MM.1S (cell line): ENCODE measurements at places on chromosomes 6 and 20.

DNA sequence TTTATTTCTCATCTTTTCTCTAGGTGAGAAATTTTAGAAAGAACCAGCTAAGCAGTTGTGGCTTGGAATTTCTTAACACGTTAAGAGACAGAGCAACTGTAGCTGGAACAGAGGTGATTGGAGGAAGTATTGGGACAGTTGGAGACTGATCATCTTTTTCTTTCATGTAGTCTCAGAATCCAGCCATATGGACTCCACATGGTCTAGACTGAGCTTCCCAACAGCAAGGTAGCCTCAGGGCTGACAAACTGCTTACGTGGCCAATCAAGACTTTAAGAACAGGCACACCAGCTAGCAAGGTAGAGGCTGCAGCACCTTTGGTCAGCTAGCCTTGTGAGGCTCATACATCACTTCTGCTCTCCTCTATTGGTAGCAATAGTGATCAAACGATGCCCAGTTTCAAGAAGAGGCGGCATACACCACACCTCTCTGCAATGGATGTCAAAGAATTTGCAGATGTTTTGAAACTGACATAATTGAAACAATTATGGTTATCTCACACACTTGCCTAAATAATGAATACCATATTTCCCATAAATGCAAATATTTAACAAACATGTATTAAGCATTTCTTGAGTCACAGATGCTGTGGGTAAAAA is 590.5 kb upstream of the SLC35B3 start:
- H3K27me3 ChIP-seq: no peaks in the 10 kb centered on the region
- H3K4me1 ChIP-seq: no peaks in the 10 kb centered on the region
- H3K4me3 ChIP-seq: no peak overlapping the region
- no peak overlapping the region for H3K27ac ChIP-seq
- no peak for DNase-seq
- H3K36me3 ChIP-seq: no peaks in the 10 kb centered on the region

GRCh38 chr6:34520645-34521462 is 35.3 kb downstream of the SPDEF start:
- no peak overlapping the region for H3K27ac ChIP-seq
- no peaks in the 10 kb centered on the region for H3K36me3 ChIP-seq

- 0 out of 2 replicates have a peak, but pooled peaks cover 3% of the 10 kb centered on the region for H3K36me3 ChIP-seq
- H3K4me1 ChIP-seq: no peaks in the 10 kb centered on the region
- no peak overlapping the region for H3K4me3 ChIP-seq
- no peaks in the 10 kb centered on the region for H3K27me3 ChIP-seq
These were observed 44.5 kb downstream of the SULF2 start for GRCh38 chr20:47740862-47741184.

DNA sequence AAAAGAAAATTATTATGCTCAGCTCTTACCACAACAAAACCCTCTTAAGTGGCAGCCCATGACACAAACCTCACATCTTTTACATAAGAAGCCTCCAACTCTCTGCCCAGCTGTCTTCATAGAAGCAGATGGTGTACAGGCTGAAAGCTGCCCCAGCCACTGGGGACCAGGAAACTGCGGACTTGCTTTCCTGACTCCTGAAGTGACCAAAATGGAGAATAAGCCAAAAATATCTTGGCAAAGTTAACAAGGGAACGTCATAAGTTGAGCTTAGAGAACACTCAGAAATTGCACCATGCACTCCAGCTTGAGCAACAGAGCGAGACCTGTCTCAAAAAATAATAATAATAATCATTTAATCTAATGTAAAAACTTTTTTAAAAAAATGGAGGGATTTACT is 160.3 kb upstream of the CDYL start:
- no peak for DNase-seq
- H3K36me3 ChIP-seq: no peaks in the 10 kb centered on the region
- no peak overlapping the region for H3K27ac ChIP-seq
- H3K4me3 ChIP-seq: no peak overlapping the region
- no peaks in the 10 kb centered on the region for H3K4me1 ChIP-seq

- no peak overlapping the region for H3K4me3 ChIP-seq
- DNase-seq: no peak
- H3K36me3 ChIP-seq: no peaks in the 10 kb centered on the region
- H3K27me3 ChIP-seq: no peaks in the 10 kb centered on the region
- no peaks in the 10 kb centered on the region for H3K4me1 ChIP-seq
- H3K27ac ChIP-seq: no peak overlapping the region
These were observed 20.0 kb downstream of the HLA-B start for GRCh38 chr6:31336896-31337496.

GRCh38 chr6:163839296-163839695 is 424.8 kb downstream of the QKI start:
- H3K36me3 ChIP-seq: no peaks in the 10 kb centered on the region
- no peaks in the 10 kb centered on the region for H3K4me1 ChIP-seq
- no peak overlapping the region for H3K4me3 ChIP-seq
- H3K27me3 ChIP-seq: no peaks in the 10 kb centered on the region

- no peaks in the 10 kb centered on the region for H3K36me3 ChIP-seq
- H3K27ac ChIP-seq: no peak overlapping the region
- no peak overlapping the region for H3K4me3 ChIP-seq
- no peaks in the 10 kb centered on the region for H3K4me1 ChIP-seq
These were observed 10.1 kb upstream of the SLC22A7 start for GRCh38 chr6:43287717-43288679.

GRCh38 chr20:7926767-7927166 is 13.5 kb downstream of the HAO1 start:
- DNase-seq: peak; percentile 41
- no peak overlapping the region for H3K4me3 ChIP-seq
- H3K36me3 ChIP-seq: no peaks in the 10 kb centered on the region
- no peaks in the 10 kb centered on the region for H3K4me1 ChIP-seq
- H3K27ac ChIP-seq: no peak overlapping the region
- H3K27me3 ChIP-seq: no peaks in the 10 kb centered on the region

DNA sequence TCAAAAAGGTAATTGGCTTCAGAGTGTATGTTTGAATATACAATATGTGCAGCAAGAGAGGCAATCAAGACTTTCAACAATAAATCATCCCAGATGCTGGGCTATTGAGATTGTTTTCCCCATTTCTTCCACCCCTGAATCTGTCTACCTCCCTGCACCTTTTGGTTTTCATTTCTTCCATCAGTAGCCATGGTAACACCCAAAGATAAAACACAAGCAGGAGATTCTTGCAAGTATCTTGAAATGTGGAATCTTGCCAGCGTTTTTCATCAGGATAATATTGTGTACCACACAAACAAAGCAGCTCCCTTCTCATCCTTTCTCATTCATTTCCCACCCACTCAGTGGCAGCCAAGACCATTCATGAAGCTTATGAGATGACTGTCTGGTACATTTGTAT is 73.0 kb upstream of the NRSN1 start:
- H3K27ac ChIP-seq: no peak overlapping the region
- no peaks in the 10 kb centered on the region for H3K4me1 ChIP-seq
- DNase-seq: no peak
- no peaks in the 10 kb centered on the region for H3K27me3 ChIP-seq

DNA sequence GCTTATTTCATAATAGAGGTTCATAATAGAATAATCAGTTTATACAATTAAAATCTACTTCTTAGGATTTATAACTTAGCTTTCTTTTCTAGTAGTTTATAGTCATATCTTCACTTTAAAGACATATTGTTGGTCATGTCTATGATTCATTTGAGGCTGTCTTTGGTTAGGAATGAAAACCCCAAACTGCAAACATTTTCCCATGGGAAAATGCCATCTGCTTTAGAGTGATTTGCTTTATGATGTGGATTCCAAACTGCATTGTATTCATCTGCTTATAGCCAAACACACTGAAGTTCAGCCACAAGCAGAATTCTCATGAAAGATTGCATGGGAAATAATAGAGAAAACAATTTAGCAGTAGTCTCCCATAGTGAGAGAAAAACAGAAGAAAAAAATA is 128.0 kb downstream of the RFPL4B start:
- H3K27ac ChIP-seq: no peak overlapping the region
- no peaks in the 10 kb centered on the region for H3K4me1 ChIP-seq
- DNase-seq: no peak
- no peaks in the 10 kb centered on the region for H3K36me3 ChIP-seq
- H3K4me3 ChIP-seq: no peak overlapping the region

GRCh38 chr20:44217342-44218092 is 6.9 kb upstream of the OSER1 start:
- H3K4me1 ChIP-seq: no peaks in the 10 kb centered on the region
- H3K27ac ChIP-seq: no peak overlapping the region
- no peaks in the 10 kb centered on the region for H3K36me3 ChIP-seq

- H3K36me3 ChIP-seq: no peaks in the 10 kb centered on the region
- H3K4me3 ChIP-seq: no peak overlapping the region
- H3K4me1 ChIP-seq: no peaks in the 10 kb centered on the region
- no peak overlapping the region for H3K27ac ChIP-seq
- H3K27me3 ChIP-seq: no peaks in the 10 kb centered on the region
These were observed 213.9 kb downstream of the KCNQ5 start for GRCh38 chr6:72835749-72836148.

- H3K4me1 ChIP-seq: no peaks in the 10 kb centered on the region
- H3K27me3 ChIP-seq: no peaks in the 10 kb centered on the region
- DNase-seq: no peak
- H3K4me3 ChIP-seq: no peak overlapping the region
- H3K36me3 ChIP-seq: no peaks in the 10 kb centered on the region
These were observed 14.5 kb downstream of the SLC22A1 start for GRCh38 chr6:160135907-160136655.

- no peak overlapping the region for H3K27ac ChIP-seq
- no peaks in the 10 kb centered on the region for H3K36me3 ChIP-seq
- no peaks in the 10 kb centered on the region for H3K27me3 ChIP-seq
- DNase-seq: no peak
These were observed 162.7 kb upstream of the MARCKS start for GRCh38 chr6:113694278-113695077.

DNA sequence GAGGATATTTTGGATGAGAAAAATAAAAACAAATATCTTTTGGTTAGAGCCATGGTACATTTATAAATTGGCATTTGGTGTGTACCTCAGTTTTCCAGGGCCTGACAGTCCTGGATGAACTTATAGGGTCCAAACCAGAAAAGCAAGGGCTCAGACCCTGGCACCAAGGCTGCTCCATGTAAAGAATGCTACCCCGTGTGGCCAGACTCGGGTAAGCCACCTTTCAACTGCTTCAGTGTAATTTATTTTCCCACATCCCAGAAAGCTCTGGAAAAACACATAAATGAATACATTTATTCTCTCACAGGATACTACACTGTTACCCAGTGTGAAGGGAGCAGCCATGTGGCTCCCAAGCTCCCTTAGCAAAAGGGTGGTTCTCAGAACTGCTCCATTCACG is 13.8 kb downstream of the MRPL14 start:
- no peaks in the 10 kb centered on the region for H3K36me3 ChIP-seq
- H3K27ac ChIP-seq: no peak overlapping the region
- H3K27me3 ChIP-seq: no peaks in the 10 kb centered on the region
- DNase-seq: no peak

GRCh38 chr20:47432834-47433210 is 68.9 kb upstream of the NCOA3 start:
- H3K4me3 ChIP-seq: no peak overlapping the region
- no peaks in the 10 kb centered on the region for H3K27me3 ChIP-seq
- no peak overlapping the region for H3K27ac ChIP-seq

DNA sequence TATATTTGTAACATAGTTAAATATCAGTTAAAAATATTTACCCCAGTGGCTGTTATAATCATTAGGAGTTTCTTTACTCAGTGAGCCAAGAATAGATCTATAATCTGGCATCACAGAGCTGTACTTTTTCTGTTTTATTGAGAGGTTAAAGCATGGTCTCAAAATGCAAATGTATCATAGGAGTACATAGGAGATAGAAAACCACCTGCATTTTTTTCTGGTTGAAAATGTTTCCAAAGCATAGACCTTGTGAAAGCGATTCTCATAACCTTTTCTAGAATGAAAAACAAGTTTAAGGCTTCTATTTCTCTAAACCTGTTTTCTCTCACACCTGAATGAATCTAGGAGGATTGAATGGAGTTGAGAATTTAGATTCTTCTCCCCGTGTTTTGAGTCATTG is 14.4 kb downstream of the KCNQ5 start:
- H3K4me3 ChIP-seq: no peak overlapping the region
- 0 out of 2 replicates have a peak, but pooled peaks cover 5% of the 10 kb centered on the region for H3K27me3 ChIP-seq
- no peaks in the 10 kb centered on the region for H3K36me3 ChIP-seq
- peaks cover 37% of the 10 kb centered on the region for H3K4me1 ChIP-seq
- H3K27ac ChIP-seq: peak overlapping the region; percentile 30; the same call in 1 of the 2 replicates
- DNase-seq: peak; percentile 73

GRCh38 chr20:21559305-21559704 is 45.4 kb upstream of the NKX2-2 start:
- H3K4me3 ChIP-seq: peak overlapping the region; percentile 42
- no peaks in the 10 kb centered on the region for H3K4me1 ChIP-seq
- H3K36me3 ChIP-seq: no peaks in the 10 kb centered on the region
- DNase-seq: peak; percentile 70
- no peaks in the 10 kb centered on the region for H3K27me3 ChIP-seq
- peak overlapping the region; percentile 49; the same call in 1 of the 2 replicates for H3K27ac ChIP-seq

DNA sequence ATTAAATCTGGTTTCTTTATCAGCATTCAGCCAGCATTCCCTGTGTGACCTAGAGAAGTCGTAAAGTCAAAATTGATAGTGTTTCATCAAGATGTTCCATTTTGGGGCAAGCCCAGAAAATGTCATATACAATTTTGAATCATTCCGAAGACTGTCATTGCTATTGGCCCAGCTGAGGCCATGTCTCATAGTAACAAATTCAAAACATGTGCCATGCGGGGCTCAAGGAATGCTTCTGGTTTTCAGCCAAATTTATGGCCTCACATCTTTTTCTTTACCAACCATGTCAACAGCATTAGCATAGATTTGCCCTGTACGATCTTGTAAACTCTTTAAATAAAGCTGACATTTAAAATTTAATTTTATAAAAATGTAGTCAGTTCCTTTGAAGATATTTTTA is 314.7 kb downstream of the PAX1 start:
- DNase-seq: no peak
- H3K27me3 ChIP-seq: no peaks in the 10 kb centered on the region
- no peaks in the 10 kb centered on the region for H3K4me1 ChIP-seq
- H3K4me3 ChIP-seq: no peak overlapping the region
- H3K36me3 ChIP-seq: no peaks in the 10 kb centered on the region

- no peak for DNase-seq
- H3K27me3 ChIP-seq: no peaks in the 10 kb centered on the region
- H3K36me3 ChIP-seq: no peaks in the 10 kb centered on the region
- no peak overlapping the region for H3K4me3 ChIP-seq
- peaks cover 16% of the 10 kb centered on the region for H3K4me1 ChIP-seq
These were observed 64.0 kb downstream of the MAP3K5 start for GRCh38 chr6:136728033-136728939.

- H3K4me1 ChIP-seq: no peaks in the 10 kb centered on the region
- no peak overlapping the region for H3K27ac ChIP-seq
- H3K36me3 ChIP-seq: no peaks in the 10 kb centered on the region
- H3K27me3 ChIP-seq: no peaks in the 10 kb centered on the region
- no peak overlapping the region for H3K4me3 ChIP-seq
These were observed 67.2 kb upstream of the TNFRSF21 start for GRCh38 chr6:47376930-47377329.
